ENCODE measurements at places on chromosomes 1 and 21. TPM values are rescaled to one million over a fixed set of nuclear protein-coding genes. Genes with fewer than 3 reads are reported as not detected.

MRPL20 gene
- 90.8 TPM for total RNA-seq

DNA sequence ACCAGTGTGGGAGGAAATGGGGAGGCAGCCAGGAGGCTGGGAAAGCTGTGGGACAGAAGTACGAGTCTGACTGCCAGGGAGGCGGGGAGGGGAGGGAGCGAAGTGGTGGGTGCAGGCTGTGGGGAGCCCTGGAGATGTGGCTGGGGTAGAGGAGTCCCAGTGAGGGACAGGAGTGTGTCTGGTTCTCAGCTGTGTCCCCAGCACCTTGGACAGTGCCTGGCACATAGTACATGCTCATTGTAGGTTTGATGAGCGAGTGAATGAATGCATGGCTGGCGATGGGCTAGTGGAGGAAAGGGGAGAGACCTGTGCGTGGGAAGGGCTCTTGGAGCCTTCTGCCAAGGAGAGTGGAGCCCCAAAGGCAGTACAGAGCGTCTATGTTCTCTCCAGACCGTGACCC, 104.1 kb downstream of the SIK1 start:
- no peak overlapping the region for H3K27ac ChIP-seq
- no peaks in the 10 kb centered on the region for H3K36me3 ChIP-seq
- no peak overlapping the region for H3K4me3 ChIP-seq
- no peaks in the 10 kb centered on the region for H3K27me3 ChIP-seq
- no peak for DNase-seq

GRCh38 chr1:145729196-145729595, 9.9 kb downstream of the CD160 start:
- H3K27ac ChIP-seq, result no peak overlapping the region
- H3K4me1 ChIP-seq, result no peaks in the 10 kb centered on the region
- no peaks in the 10 kb centered on the region for H3K36me3 ChIP-seq
- no peak for DNase-seq
- no peak overlapping the region for H3K4me3 ChIP-seq

- no peak for DNase-seq
- no peaks in the 10 kb centered on the region for H3K27me3 ChIP-seq
- no peaks in the 10 kb centered on the region for H3K4me1 ChIP-seq
- H3K4me3 ChIP-seq, result no peak overlapping the region
- H3K27ac ChIP-seq, result no peak overlapping the region
- no peaks in the 10 kb centered on the region for H3K36me3 ChIP-seq
These were observed 362.4 kb downstream of the NEGR1 start for GRCh38 chr1:71919811-71920509.

DNA sequence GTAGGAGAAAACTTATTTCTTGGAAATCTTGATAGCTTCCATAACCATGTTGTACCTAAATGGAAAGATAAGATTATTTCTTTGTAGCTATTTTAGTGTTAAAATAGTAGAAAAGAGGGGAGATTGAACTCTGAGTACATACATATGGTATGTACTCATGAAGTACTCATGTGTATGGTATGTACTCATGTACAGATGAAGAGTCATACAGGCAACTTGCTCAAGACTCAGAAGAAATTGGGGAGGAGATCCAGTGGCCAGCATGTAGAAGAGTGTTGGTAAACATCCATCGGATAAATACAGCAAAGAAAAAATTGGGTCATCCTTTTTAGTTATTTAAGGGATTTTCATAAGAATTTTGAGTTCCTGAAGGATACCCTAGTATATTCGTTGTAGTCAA, 29.0 kb downstream of the MDM4 start:
- no peak overlapping the region for H3K4me3 ChIP-seq
- H3K27ac ChIP-seq, result no peak overlapping the region
- no peak for DNase-seq

DNA sequence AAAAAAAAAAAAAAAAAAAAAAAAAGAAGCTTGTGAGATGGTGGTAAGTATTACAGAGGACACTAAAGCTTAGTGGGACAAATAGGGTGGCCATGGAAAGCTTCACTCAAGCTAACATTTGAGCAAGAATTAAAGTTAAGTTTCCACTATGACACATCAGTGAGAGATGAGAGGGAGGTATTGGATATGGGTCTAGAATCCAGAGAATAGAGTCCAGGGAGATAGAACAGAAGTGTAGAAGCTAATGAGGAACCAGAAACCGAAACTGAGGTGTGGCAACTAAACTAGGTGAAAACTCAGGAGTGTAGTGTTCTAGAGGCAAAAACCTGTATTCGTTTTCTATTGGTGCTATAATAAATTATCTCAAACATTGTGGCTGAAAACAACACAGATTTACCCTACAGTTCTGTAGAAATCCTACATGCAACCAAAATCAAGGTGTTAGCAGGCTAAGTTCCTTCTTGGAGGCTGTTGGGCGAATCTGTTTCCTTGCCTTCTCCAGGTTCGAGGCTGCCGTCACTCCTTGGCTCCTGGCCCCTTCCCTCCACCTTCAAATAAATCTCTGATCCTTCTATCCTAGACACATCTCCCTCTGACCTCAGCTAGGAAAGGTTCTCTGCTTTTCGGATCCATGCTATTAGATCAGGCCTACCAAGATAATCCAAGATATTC, 36.2 kb downstream of the PTP4A2 start:
- DNase-seq, result no peak
- H3K4me1 ChIP-seq, result no peaks in the 10 kb centered on the region
- H3K27me3 ChIP-seq, result no peaks in the 10 kb centered on the region

LDLRAD1 gene
- total RNA-seq, result 1.6 TPM

DNA sequence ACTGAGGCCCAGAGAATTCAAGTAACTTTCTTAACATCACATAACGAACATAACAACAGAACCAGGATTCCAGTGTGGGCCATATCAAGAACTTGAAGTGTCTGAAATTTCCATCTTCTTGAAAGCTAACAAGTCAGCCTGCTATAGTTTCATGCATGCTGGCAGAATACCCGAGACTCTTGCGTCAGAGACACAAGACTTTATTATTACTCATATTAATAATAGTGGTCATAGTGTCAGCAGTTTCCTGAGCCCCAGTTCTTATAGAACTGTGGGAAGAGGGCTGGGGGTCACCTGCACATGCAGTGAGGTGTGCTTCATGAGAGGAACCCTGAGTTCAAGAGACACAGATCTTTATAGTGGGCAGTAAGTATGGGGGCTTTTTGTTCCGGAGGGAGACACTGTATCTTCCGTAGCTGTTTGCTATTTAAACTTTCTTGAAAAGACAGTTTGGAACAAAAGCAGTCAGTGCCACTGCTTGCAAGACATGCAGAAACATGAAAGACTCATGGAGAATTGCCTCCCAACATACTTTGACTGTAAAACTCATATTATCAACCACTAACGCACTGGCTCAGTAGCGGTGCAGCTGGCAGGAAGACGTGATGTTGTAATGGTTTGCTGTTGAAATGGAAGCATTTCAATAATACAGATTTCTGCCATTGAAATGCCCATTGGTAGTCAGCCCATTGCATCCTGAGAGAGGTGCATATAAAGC, 339.2 kb downstream of the ADGRL2 start:
- H3K27me3 ChIP-seq, result no peaks in the 10 kb centered on the region
- no peaks in the 10 kb centered on the region for H3K4me1 ChIP-seq
- no peak overlapping the region for H3K4me3 ChIP-seq
- no peak overlapping the region for H3K27ac ChIP-seq

DNA sequence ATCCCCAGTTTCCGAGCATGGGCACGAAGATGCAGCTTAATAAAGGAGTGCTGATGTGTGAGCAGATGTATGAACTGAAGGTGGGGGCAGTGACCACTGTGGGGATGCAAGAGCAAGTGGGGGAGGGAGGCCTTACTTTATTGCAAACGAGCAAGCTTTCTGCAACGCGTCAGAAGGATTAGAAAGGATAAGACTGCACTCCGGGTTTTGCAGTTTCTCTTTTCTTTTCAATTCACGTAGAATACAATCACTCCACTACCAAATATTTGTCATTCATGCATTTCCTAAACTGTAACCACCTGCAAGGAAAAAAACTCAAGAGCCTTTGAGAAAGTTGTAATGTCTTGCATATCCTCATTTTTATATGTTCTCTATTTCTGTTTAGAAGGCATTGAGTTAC, 4.3 kb upstream of the OR2C3 start:
- no peak overlapping the region for H3K27ac ChIP-seq
- H3K36me3 ChIP-seq, result no peaks in the 10 kb centered on the region
- 0 out of 2 replicates have a peak, but pooled peaks cover 5% of the 10 kb centered on the region for H3K27me3 ChIP-seq
- no peak for DNase-seq
- H3K4me1 ChIP-seq, result no peaks in the 10 kb centered on the region

GRCh38 chr1:113701429-113701828, 57.9 kb downstream of the PHTF1 start:
- H3K27ac ChIP-seq, result no peak overlapping the region
- peaks cover 15% of the 10 kb centered on the region for H3K36me3 ChIP-seq
- no peak for DNase-seq
- no peaks in the 10 kb centered on the region for H3K27me3 ChIP-seq

PCBP3 gene
- not detected for total RNA-seq

- DNase-seq, result no peak
- no peaks in the 10 kb centered on the region for H3K36me3 ChIP-seq
- peak overlapping the region; percentile 18 for H3K27ac ChIP-seq
- no peaks in the 10 kb centered on the region for H3K27me3 ChIP-seq
- peaks cover 44% of the 10 kb centered on the region for H3K4me1 ChIP-seq
These were observed 22.8 kb downstream of the ENSA start for GRCh38 chr1:150606463-150607142.

DNA sequence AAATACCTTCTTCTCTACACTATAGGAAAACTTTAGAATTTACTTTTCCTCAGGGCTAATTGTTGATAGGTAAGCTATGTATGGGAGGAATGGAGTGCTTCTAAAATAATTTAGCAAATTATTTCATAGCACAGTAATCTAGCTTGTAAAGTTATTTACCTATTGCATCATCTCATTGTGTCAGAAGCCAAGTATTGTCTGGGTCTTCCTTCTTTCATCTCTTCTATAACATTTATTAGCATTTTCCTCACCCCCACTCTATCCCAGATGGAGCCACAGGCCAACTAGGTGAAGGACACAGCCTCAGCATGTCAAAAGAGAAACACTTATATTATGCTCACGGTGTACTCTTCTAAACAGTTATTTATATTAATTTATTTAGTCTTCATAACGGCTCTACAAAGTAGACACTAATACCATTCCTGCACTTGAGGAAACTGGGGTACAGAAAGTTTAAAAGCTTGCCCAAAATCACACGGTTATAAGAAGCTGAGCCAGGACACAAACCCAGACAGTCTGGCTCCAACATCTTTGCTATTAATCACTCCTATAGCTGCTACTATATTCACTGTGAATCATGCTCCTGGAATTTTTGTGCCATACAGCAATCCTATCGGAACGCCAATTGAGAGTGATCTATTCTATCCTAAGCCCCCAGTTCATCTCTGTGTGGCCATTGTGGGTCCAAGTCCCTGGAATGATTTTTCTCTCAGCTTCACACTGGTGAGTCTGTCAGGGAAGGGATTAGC, 43.1 kb downstream of the OR10J5 start:
- no peak overlapping the region for H3K4me3 ChIP-seq
- no peaks in the 10 kb centered on the region for H3K4me1 ChIP-seq
- H3K27me3 ChIP-seq, result no peaks in the 10 kb centered on the region
- H3K36me3 ChIP-seq, result no peaks in the 10 kb centered on the region
- no peak for DNase-seq

- H3K4me1 ChIP-seq, result no peaks in the 10 kb centered on the region
- H3K4me3 ChIP-seq, result no peak overlapping the region
- H3K27ac ChIP-seq, result no peak overlapping the region
- no peak for DNase-seq
- no peaks in the 10 kb centered on the region for H3K27me3 ChIP-seq
- no peaks in the 10 kb centered on the region for H3K36me3 ChIP-seq
These were observed 14.5 kb downstream of the CFHR4 start for GRCh38 chr1:196902344-196902743.

- no peak overlapping the region for H3K4me3 ChIP-seq
- no peak overlapping the region for H3K27ac ChIP-seq
- H3K27me3 ChIP-seq, result no peaks in the 10 kb centered on the region
- DNase-seq, result no peak
- no peaks in the 10 kb centered on the region for H3K36me3 ChIP-seq
These were observed 71.3 kb upstream of the S1PR1 start for GRCh38 chr1:101165532-101165931.

DNA sequence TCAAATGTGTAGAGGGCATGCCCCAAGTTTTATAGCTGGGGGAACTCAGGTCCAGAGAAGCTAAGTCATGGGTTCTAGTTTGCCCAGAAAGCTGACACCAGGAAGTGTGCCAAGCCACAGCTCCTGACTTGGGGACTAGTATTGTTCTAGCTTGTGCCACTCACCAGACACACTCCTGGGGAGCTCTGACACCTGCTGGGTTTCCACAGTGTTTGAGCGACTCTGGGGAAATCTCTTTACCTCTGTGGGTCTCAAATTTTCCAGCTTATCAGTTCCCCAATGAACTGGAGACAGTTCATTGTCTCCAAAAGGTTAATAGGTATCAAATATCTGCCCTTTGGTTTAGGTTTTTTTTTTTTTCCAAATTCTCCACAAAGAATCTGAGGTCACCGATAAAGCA, 4.2 kb downstream of the KISS1 start:
- no peaks in the 10 kb centered on the region for H3K36me3 ChIP-seq
- H3K27ac ChIP-seq, result no peak overlapping the region
- H3K4me1 ChIP-seq, result peaks cover 27% of the 10 kb centered on the region
- H3K4me3 ChIP-seq, result no peak overlapping the region
- no peaks in the 10 kb centered on the region for H3K27me3 ChIP-seq
- no peak for DNase-seq

DNA sequence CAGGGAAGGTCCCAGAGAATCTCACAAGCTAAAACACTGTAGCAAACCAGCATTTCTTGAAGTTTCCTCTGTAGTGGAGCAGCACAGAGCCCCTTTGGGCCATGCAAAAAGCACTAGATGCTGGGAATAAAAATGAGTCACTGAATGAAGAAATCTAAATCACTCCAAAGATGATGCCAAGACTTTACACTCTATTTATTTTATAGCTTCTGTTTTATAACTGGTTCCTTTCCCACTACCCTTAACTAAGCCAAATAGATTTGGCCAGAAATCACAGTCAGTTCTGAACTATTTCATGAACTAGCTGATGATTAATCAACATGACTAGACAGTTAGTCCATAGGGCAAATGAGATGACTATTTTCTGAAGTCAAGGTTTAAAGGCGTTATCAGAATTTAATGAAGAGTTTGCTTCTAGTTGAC, 89.5 kb downstream of the SCMH1 start:
- no peak for DNase-seq
- no peaks in the 10 kb centered on the region for H3K36me3 ChIP-seq
- no peak overlapping the region for H3K4me3 ChIP-seq

SH2D5 gene
- total RNA-seq, result 1.1 TPM

- DNase-seq, result no peak
- no peaks in the 10 kb centered on the region for H3K36me3 ChIP-seq
These were observed 91.7 kb downstream of the SIM2 start for GRCh38 chr21:36790616-36791015.

GCSAML gene
- total RNA-seq, result not detected

DNA sequence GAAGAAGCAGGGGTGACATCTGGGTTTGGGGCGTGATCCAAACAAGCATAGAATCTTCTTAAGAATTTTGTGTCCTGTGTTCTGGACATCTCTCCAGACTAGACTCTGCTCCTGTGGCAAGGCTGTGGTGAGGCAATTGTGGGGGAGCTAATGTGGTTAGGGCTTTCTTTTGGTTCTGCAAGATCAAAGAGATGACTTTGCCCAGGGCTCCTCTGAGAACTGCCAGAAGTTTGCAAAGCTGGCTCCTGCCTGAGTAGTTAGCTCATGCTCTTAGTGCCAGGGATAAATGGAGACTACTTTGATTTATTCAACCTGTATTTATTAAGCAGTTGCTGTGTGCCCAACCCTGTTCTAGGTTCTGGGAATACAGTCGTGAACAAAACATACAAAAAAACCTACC, 34.0 kb upstream of the CRNN start:
- H3K4me3 ChIP-seq, result no peak overlapping the region
- H3K36me3 ChIP-seq, result no peaks in the 10 kb centered on the region
- H3K27ac ChIP-seq, result no peak overlapping the region

Measured in PC-9 (cell line).